NCI-H2081 (cell line): ENCODE measurements at places on chromosomes 12 and 14.

- no peak for DNase-seq
Measured at GRCh38 chr12:116542345-116542956, 16.7 kb upstream of the MAP1LC3B2 start.

DNA sequence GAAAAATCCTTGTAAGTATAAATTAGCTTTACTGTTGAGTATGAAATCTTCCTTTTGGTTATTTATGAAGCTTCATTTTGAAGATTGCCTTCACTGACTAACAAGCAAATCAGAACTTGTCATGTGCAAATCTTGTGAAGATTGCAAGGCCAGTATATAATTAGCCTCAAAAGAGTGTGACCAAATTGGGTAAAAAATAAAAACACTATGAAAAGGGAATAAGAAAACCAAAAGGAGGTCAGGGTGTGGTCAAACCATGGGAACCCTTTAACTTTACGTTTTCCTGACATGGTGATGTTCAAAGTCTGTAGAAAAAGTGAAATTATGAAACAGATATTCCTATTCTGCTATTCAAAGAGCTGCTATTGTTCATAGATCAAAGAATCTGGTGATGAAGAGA is 230.3 kb downstream of the BCAT1 start:
- DNase-seq = no peak

DNA sequence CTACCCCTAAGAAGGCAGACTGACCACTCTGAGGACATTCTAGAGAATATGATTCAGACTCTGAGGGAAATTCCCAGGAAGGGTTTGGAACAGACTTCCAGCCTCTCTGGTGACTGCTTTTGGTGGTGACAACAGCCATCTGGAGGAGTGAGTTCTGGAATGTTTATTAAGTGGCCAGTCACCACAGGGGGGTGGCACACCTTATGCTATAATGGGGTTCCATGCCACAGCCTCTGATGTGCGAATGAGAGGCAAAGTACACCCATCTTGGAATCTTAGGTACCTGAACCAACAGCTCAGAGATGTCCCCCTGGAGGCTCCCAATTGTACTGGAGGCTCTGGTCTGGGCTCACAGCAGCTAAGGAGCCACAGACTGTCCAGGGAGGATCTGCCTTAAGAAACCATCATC is 9.5 kb upstream of the TINF2 start:
- DNase-seq = no peak

DNA sequence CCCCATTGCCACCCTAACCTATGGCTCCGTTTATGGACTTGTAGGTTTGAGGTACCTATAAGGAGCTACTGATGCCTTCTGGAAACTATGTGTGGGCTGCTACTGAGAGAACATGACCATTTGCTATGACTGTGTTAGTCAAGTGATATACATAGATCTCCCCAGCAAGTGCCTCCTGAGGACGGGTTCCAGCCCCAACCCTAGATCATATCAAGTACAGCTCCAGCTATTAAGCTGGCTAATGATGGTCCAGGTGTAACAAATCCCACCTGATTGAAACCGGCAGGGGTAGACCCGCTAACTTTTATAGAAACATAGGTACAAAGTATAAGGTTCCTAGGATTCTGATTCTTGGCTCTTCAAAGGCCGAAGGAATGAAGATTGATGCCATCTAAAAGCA is 23.7 kb downstream of the NINJ2 start:
- DNase-seq = no peak

- no peak for DNase-seq
Measured at GRCh38 chr14:84726471-84726870, 803.5 kb upstream of the FLRT2 start.

DNA sequence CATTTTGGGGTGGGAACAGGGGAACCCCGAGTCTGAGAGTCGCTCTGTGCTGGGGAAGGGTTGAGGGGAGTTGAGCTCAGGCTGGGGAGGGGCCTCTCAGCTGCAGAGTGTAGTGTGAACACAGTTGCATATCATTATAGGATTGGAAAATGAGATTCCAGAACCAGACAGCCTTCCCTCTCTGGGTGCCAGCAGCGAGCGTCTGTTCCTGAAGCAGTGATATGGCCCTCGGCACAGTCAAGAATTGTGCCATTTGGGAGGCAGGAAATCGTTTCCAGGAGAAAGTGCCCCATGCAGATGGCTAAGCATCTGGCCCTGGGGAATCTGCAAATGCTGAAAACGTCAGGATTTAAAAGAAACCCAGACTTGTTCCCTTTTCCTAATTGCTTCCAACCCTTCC is 70.4 kb upstream of the SFSWAP start:
- DNase-seq = no peak

DNA sequence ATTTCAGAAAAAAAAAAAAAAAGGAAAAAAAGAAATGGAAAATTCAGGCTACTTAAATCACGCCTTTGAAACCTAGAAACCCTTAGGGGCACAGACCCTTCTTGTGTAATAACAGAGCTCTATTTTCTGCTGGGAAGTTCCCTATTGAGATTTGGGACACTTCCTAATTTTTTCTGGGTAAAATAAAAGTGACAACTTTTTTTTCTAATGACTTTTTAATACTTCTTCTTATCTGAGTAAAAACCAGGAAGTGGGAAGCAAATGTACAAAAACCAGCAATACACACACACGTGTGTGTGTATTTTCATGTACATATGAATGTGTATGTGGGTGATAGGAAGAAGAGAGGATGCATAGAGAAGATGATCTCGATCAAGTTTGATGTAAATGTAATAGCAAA is 35.8 kb downstream of the ETV6 start:
- DNase-seq = no peak

DNA sequence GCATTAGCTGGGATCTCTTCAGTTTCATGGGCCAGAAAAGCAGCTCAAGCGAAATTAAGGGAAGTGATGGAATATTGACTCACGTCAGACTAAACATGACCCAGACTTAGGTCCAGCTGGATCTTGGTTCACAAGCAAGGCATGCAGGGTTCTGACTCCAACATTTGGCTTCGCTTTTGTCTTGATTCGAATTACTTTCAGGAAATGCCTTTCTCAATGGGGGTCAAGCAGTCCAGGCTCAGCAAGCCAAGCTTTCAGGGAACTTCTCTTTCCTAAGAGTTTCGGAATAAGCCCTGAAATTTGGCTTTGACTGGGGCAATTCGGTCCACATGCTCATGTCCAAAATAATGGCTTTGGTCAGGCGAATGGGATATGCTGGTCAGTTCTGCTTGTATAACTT is 678.7 kb upstream of the TMEM132C start:
- no peak for DNase-seq

- DNase-seq = no peak
Measured at GRCh38 chr12:46065412-46066166, 75.2 kb upstream of the SCAF11 start.

DNA sequence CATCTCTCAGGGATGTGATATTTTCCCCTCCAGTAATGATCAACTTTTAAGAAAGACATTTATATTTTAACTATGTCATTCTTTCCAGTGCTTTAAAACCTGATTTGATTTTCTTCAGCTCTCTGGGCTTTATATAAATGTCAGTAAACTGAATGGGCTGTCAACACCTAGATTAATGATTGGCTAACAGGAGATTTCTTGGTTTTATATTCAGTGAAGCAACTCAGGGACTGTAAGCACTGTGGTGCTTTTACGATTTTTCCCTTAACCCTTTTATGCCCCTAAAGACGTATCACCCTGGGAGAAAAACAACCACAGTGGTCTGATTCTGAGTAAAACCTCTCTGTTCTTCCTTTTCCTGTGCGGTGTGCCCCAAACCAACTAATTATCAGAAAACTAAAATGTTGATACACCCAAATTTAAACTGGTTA is 38.0 kb downstream of the PTGER2 start:
- DNase-seq = no peak

DNA sequence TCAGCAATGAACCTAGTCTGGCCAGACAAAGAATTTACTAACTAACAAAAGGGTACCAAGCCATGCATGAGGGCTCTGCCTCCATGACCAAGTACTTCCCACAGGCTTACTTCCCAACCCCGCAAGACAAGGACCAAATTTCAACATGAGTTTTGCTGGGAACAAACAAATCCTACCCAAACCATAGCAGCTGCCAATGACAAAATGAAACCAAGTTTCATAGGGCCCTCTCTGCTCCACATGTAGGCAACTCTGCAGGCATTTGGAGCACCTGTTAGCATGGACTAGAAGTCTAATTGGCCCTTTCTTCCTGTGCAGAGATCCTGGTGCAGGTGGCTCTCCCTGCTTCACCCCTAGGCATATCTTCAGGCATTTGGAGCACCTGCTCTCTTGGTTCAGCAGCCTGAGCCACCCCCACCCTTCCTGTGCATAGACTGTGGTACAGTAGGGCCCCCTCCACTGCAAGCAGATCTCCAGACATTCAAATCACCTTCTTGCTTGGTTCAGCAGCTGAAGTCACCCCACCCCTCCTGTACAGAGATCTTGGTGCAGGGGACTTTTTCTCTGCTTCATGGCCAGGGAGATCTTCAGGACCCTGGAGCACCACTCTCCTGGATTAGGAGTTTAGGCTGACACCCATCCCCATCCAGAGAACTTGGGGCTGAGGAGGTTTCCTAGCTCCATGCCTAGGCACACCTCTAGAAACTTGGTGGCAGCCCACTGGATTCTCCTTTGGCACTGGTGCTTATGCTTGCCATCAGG is 308.7 kb downstream of the RPAP3 start:
- no peak for DNase-seq

GRCh38 chr12:6620137-6620884 is 13.1 kb upstream of the CHD4 start:
- DNase-seq = no peak

- DNase-seq = no peak
Measured at GRCh38 chr14:90656973-90657372, 159.3 kb downstream of the TTC7B start.

- DNase-seq = no peak
Measured at GRCh38 chr12:10718279-10718821, 4.8 kb downstream of the YBX3 start.

DNA sequence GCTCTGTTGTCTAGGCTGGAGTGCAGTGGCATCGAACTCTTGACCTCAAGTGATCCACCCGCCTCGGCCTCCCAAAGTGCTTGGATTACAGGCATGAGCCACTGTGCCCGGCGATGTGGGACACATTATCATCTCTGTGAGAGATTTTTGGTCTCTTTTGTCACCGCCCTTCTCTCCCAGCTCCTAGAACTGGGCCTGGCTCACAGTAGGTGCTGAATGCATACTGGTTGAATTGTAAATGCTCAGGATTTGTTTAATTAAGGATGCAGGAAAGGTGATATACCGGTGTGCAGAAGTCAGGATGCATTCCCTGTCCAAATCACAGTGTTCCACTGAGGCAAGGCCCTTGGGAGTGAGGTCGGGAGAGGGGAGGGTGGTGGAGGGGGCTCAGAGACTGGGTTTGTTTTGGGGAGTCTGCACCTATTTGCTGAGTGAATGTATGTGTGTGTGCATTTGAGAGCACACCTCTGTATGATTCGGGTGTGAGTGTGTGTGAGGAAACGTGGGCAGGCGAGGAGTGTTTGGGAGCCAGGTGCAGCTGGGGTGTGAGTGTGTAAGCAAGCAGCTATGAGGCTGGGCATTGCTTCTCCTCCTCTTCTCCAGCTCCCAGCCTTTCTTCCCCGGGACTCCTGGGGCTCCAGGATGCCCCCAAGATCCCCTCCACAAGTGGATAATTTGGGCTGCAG is 1.0 kb upstream of the KRT18 start:
- DNase-seq = no peak

DNA sequence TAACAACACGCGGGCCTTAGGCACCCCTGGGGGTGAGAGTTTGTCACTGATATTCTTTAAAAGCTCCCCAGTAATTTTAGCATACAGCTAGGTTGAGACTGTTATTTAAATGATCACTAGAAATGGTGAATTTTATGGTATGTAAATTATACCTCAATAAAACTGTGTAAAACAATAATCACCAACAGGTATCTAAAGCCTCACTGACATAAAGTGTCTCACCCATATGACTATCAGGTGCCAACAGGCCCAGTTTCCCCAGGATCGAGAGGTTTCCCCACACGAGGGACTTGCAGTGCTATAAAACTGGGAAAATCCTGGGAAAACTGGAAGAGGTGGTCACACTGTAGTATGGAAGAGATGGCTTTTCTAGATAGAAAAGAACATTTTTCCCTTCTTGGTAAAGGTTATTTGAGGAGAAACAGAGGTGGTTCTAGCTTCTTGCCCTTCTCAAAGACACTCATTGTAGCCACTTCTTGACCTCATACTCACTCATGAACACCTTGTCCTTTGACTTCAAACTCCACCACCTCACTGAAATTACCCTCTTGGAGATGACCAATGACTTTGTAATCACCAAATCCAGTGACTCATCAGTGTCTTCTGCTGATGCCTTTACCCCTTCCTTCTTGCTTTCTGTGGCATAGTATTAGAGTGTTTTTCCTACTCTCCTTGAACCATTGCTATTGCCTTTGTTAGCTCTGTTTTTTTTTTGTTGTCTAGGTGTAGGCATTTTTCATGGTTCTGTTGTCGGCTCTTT is 24.8 kb upstream of the NUBPL start:
- DNase-seq = no peak

DNA sequence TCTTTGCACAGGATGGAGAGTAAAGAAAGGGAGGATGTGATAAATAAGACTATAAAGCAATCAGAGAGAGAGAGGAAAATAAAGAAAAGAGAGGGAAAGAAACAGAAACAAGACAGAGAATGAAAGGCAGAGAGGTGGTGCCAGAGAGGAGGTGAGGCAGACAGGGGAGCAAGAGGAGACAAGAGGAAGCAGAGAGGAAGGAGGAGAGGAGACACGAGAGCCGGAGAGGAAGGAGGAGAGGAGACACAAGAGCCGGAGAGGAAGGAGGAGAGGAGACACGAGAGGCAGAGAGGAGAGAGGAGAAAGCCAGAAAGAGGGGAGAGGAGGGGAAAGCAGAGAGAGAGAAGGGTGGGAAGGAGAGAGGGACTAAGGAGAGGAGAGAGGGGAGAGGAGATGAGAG is 125.2 kb downstream of the PAPOLA start:
- DNase-seq = no peak

- DNase-seq = no peak
Measured at GRCh38 chr12:49664591-49665239, 41.4 kb downstream of the PRPF40B start.

GRCh38 chr12:95790917-95791849 is 619 bp upstream of the NTN4 start:
- DNase-seq = no peak

DNA sequence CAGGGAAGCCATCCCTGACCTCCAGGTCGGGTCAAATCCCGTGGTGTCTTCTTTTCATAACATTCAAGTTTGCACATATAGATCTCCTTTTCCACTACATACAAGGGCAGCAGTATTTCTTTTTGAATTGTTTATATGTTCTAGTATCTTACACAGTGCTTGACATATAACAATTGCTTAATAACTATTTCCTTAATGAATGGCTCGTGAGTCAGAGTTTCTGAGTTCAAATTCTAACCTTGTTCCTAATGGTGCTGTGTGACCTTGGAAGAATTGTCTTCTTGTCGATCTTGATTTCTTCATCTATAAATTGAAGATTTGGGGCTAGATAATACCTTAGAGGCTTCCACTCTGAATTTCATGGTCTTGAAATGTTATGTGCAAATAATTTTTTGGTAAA is 57.2 kb upstream of the PELI2 start:
- DNase-seq = no peak

GRCh38 chr14:73500360-73500759 is 9.6 kb downstream of the RIOX1 start:
- peak; percentile 4 for DNase-seq

- DNase-seq = no peak
Measured at GRCh38 chr14:54483073-54483745, 5.6 kb downstream of the GMFB start.
